ENCODE measurements at places on chromosomes 7 and 10. TPM values are rescaled to one million over a fixed set of nuclear protein-coding genes. Genes with fewer than 3 reads are reported as not detected.

- no peak for DNase-seq
These were observed 18.1 kb downstream of the IL2RA start for GRCh38 chr10:6044060-6044459.

DNA sequence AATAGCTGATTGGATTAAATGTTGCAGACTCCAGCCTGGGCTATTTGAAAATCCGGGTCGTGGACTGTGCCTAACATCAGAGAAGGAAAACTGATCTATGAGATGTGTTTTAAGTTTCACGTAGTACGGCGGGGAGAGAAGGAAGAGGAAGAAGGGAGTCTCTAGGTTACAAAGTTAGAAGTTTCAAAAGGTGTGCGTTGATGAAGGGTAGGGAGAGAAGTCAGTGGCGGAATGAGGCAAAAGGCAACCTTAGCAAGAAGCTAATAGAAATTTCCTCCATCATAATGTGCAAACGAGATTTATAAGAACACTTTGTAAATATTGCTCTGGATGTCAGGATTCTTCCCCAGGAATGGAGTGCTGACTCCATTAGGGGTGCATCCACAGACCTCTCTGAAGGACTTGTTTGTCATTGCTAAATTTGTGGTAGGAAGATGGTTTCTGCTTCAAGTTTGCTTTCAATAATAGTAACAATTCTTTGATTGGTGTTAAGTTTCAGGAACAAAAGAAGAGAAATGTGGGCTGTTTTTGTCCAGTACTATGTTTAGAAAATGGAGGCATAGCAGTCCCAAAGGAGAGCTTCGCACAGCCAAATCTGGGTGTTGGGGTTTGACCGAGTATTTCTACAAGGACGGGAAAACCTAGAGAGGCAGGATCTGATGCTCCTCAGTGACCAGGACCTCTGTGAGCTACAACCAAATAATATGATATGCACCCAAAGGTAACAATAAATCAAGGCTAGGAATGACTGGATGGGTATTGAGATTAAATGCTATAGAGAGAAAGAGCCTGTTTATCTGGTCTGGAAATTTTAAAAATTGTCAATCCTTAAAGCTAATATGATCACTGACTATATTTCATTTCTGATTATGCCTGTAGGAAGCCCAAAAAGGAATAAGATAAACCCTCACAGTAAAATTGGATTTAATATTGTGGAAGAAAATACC, 8.2 kb downstream of the TWIST1 start:
- no peak for DNase-seq

DNA sequence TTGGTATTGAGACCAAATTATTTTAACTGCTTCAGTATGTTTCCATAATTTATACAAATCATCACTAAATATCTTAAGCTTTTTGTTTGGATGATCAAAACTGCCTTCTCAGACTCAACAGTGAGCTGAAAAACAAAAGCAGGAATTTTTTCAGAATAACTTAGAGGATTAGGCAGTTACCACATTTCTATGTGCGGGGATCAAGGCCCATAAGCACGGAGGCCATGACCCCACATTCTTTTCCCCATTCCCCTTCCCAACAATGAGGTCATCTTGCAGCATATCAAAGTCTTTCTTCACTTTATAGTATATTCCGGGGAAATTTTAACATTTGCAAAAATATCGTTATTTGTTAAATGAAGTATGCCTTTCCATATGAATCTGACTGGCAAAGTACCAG, 125.8 kb downstream of the ELMO1 start:
- no peak for DNase-seq

GRCh38 chr10:92849234-92849525, 860 bp downstream of the EXOC6 start:
- DNase-seq: no peak

- DNase-seq: no peak
These were observed 387.3 kb upstream of the NPVF start for GRCh38 chr7:25615593-25615992.

DNA sequence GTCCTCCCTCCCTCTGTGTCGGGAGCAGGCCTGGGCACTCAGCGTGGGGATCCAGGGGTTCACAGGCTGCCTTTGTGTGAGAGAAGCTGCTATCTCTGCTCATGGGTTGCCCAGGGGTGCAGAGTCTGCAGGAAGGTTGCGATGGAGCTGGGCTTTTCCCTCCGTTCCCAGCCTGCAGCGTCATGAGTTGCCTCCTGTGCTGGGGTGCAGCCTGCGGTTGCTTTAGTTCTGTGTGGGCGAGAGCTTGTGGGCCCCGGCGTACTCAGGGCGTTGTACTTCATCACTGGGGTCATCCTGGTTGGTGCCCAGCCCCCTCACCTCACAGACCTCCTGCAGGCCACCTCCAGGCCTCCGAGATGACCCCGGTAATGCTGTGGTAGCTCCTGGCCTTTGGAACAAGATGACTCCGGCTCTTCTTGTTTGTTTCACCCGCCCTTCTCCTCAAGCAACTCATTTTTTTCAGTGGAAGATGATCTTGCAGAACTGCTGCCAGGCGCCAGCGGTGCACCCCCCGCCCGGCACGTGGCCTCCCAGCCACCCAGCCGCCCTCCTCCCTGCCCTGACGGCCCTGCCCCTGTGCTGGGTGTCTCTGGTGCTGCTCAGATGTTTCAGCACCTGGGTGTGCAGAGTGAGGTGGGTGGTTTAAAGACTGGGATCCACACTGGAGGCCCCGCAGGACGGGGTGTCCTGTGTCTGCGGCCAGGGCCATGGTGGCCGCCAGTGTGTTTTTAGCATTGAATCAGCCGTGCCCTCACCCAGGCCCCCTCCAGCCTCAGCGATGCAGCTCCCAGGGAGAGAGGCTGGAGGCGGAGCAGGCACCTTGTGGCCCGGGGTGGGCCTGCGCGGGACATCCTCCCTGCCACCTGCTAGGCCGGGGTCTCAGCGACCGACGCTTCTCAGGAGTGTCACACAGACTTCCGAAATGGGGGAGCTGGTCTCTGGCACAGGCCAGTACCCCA, 7.2 kb downstream of the AP5Z1 start:
- DNase-seq: no peak

- DNase-seq: no peak
These were observed 90.5 kb upstream of the FAM3C start for GRCh38 chr7:121486590-121486989.

- no peak for DNase-seq
These were observed 288.8 kb upstream of the NFE2L3 start for GRCh38 chr7:25863005-25863728.

DNA sequence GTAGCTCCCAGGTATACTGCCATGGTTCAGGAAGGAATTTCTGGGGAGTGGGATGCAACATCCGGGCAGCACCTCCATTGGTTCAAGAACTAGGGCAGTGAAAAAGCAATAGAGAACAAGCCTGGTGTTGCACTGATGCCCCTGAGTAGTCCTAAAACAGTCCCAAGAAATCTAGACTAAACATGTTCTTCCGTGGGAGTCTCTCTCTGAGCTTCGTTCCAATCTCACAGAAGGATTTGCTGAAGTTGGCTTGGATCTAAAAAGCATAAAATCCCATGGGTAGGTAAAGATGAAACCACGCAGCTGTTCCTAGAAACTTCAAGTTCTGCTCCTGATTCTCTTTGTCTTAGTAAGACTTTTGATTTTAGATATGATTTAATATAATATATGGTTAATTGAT, 154.5 kb downstream of the PLXDC2 start:
- no peak for DNase-seq

DNA sequence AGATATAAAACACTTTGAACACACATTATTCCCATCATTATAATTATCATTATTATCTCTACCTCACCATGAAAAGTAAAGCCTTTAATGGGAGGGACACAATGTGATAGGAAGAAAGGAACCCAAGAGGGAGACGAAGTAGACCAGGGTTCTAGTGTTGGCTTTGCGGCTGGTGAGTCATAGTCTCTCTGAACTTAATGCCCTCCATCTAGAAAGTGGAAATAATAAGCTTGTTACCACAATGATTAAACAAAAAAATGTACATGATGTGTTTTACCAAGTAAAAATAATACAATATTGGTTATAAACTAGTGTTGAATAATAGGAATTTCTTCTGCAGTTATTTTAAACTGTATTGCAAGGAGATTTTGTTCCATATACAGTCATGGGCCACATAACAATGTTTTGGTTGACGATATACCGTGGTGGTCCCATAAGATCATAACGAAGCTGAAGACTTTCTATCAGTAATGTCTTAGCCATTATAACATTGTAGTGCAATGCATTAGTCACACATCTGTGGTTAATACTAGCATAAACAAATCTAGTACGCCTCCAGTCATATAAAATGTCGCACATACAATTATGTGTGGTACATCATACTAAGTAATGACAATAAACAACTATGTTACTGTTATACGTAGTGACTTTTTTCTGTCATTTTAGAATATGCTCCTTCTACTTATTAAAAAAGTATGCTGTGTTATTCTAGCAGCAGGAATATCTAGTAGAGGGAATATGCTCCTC, 450.6 kb upstream of the SORCS1 start:
- no peak for DNase-seq

DNA sequence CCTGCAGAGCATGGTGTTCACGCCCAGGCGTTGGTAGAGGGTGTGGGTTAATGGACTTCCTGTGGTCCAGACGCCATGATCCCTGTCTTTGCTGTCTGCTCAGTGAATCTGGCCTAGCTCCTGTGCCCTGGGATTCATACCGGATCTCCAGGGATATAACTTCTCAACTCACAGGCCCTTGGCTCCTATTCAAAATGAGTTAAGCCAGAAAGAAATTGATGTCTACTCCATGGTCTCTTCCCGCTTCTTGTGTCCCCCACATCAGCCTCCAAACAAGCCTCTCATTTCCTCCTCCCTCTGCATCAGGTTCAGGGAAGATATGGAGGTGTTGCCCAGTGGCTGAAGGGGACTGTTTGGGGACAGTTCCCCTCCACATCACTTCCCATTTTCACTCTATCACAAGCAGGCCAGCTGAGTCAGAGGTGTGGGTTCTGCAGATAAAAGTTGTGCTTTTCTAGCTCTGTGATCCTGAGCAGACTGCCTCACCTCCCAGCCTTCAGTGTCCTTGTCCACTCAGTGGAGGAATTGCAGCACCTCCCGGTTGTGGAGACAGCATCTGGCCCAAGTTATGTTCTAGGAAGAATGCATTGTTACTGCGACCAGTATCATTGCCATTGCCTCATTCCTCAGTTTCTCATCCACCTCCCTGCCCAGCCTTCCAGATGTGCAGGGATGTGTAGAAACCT, 22.5 kb downstream of the AKR1E2 start:
- no peak for DNase-seq

DNA sequence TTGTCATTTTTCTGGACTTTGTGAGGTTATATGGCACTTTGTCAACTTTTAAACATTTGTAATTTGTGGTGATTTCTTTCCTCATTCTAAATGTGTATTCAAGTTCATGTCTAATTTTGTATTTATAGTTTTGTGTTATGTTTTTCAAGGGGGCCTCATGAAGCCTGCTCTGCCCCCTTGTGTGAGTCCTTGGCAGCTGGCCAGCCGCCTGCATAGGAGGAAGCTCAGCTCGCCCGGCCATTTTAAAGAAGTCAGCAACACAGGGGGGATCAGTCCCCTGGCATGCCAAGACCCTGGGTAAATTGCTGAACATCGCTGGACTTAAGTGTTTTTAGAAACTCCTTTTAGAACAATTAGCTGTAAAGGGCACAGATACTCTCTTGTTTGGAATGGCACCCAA, 123.0 kb downstream of the ANLN start:
- DNase-seq: no peak

DNA sequence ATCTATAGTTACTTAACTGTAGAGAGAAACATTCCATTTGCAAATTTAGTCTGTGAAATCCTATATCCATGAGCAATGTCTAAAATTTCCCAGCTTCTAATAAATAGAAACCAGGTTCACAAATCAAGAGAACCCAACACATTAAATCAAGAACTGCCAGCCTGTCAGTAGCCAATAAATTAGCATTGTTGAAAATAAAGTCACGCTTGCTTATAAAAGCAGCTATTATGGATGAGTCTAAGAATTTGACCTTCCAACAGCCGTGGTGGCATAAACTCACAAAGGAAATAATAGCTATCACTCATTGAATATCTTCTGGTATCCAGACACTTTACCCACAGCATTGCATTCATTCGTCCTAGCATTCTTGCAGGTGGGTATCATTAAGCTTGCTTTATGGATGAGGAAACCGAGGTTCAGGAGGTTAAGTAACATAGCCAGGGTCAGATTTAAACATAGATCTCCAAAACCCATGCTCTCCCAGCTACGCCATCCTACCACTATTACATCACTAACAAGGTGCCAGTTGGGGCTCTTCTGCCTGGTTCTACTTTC, 260.1 kb upstream of the YAE1 start:
- no peak for DNase-seq

DNA sequence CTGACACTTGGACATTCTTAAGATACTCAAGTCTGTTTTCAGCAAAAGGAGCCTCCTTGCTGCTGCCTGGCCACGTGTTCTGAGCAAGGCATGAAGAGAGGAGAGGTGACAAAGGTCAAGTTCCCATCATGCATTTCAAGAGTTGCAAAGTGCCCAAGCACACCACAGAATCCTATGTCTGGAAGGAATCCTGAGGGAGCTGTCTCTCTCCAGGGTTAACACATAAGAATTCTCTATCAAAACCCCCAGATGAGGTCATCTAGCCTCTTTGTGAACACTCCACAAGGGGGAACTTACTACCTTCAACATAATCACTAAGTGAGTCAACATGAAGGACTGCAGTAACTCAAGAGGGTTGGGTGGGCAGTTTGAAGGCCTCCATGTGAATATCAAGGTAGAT, 155.5 kb downstream of the RNF216 start:
- DNase-seq: no peak

DNA sequence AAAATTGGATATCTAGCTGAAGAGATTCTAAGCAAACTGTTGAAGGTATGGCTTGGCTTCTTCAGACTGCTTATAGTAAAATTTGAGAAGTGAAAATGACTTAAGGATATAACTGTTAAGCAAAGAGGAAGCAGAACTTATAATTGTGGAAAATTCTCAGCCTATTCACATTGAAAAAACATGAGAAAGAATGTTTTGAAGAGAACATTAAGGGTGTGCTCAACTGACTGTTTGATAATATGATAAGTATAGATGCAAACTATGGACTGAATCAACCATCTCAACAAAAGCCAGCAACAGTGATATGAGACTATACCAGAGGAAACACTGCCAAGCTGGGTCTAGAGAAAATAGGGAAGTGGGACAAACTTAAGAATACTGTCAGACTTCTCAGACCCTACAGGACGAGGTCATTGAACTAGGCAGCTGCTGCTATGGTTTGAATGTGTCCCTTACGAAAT, 133.1 kb upstream of the PPP1R3A start:
- no peak for DNase-seq

- DNase-seq: no peak
These were observed 94.9 kb upstream of the TBX20 start for GRCh38 chr7:35348611-35349400.

DNA sequence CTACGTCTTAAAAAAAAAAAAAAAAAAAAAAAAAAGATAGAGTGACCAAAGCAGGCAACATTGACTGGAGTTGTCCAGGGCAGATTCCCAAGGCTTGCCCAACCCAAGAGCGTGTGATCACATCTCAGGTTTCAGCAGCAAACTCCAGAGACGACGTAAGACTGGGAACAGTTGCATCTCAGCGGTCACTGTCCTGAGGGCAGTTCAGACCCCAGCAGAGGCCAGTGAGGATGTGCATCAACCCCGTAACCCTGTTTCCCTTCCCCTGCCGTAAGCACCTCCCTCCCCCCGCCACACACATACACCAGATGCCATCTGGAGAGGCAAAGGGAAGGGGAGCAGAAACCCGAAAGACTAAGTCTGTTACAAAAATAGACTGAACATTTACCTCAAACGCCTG, 19.3 kb upstream of the TOMM7 start:
- no peak for DNase-seq

Gene FOXP2
- total RNA-seq: not detected

Gene ACTL6B
- not detected for total RNA-seq

Gene ABCC2
- total RNA-seq: 6.7 TPM

Gene MEOX2
- not detected for total RNA-seq

Gene CALML3
- not detected for total RNA-seq

Gene ATOH7
- not detected for total RNA-seq

Gene NEUROD6
- total RNA-seq: not detected

Gene PNLIPRP1
- total RNA-seq: not detected

Data from CD4-positive, alpha-beta memory T cell (primary cell).